ENCODE measurements at places on chromosomes 12 and 14.

DNA sequence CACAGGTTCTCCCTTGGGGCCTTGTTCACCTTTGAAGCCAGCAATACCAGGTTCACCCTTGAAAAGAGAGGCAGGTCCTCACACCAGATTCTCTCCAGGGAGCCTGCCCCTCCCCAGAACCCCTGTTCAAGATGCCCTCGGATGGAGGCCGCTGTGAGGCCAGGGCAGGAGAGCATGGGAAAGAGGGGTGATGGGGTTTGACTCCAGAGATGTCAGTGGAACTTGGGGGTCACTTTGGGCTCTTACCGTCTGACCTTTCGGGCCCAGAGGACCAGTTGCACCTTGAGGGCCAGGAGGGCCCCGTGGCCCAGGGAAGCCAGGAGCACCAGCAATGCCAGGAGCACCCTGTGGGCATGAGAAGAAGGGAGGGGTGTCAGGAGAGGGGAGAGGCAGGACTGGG is 17.4 kb downstream of the COL2A1 start:
- no peak for DNase-seq

DNA sequence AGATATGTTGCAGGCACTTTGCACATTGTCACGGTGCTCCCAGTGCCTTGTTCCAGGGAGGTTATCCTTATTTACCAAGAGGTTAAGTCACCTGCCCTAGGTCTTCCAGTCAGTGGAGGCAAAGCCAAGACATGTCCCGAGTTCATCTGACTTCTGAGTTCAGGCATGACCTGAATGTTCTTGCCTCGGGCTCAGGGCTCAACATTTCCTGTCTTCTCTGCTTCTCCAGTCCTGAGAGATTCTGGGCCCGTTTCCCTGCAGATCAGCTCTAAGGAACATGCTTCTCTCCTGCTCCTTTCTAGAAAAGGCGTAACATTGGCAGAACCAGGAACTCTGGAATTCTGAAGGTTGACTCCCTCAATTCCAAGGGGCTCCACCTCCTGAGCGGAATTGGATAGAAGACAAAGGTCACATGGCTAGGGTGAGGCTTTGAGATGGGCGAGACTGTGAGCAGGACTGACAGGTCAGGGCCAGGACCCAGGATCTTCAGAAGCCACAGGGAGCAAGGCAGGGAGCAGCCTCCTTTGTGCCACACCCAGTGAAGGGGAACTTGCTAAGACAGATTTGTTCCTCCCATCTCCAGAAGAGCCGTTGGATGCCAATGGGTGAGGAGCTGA is 19.9 kb downstream of the BDKRB2 start:
- DNase-seq: no peak

DNA sequence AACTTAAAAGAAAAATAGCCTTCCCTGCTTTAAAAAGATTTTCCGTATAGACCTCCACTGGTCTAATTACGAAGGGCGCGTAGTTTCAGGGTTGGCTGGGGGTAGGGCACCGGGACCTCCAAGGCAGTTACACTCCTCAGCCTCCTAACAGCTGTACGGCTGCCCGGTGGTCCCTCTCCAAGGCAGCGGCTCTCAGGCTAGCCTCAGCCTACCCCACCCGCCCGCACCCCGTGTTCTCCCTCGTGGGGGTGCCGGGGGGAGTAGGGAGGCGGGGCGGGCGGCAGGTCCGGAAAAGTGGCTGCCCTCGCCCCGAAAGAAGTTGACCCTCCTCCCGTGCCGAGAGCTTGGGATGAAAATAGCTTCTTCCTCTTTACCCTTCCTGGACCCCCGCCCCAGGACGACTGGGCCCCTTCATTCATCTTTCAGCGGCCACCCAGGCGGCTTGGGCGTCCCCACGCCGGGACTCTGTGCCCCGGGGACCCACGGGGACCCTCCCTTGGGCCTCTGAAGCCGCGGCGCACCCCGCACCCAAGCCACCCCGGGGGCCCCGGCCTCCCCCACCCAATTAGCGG is 991 bp upstream of the RCOR1 start:
- DNase-seq: no peak

GRCh38 chr12:114703060-114703493 is 19.1 kb upstream of the TBX3 start:
- DNase-seq: no peak

GRCh38 chr12:16593546-16593945 is 12.4 kb downstream of the LMO3 start:
- DNase-seq: no peak

- no peak for DNase-seq
Measured at GRCh38 chr14:68694516-68695235, 98.2 kb downstream of the ZFP36L1 start.

GRCh38 chr14:34036319-34036766 is 85.5 kb upstream of the EGLN3 start:
- no peak for DNase-seq

- no peak for DNase-seq
Measured at GRCh38 chr12:57146961-57147944, at the start of gene LRP1-AS. Gene LRP1-AS, minus strand, starts transcription at chr12:57147619.

DNA sequence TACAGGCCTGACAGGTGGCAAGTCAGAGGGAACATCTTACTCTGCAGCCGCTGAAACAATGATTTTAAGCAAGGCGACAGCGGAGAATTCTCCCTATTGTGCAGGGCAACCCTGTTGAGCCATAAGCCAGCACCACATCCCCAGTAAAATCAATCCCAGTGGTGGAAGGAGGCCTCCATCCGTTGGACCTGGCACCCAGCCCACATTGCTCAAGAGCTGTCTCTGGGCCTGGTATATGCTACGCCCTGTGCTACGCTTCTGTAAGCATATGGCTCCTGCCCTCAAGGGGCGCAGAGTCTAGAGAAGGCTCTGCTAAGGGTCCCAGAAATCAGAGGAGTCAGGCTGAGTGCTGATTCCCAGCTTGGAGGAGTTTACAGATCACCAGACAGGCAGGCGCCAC is 265.5 kb downstream of the CACNA1C start:
- DNase-seq: no peak

- DNase-seq: no peak
Measured at GRCh38 chr12:104352106-104352713, 48.7 kb downstream of the EID3 start.

DNA sequence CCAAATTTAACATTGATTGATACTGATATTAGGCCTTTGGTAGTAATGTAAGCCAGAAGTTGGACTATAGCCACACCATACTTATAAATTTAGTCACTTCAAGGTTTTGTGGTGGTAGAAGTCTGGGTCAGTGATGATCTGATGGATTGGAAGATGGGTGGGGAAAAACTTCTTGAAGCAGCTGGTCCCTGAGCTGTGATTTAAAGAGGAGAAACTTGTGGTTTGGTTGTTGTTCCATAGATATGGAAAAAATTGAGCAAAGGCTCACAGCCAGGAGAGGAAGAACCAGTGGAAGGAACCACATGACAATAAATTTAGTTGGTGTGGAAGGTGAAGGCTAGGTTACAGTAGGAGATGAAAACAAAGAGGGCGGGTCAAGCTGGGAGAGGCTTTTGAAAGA is 26.1 kb downstream of the PTHLH start:
- DNase-seq: no peak

DNA sequence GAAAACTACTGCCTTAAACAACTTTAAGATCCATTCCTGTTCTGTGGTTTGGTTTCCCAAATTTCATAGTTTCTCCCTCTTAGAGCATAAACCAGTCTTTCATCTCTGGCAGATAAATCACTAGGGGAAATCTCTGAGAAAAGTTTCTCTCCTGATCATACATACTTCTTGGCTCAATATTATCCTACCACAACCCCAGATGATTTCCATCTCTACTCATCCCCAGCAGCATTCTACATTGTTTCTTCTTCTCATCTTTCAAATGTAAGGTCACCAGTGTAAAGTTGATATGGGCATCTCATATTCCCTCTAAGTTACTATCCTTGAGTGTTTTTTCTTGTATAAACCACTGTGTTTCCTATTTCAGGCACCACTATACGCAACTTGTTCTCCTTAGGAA is 45.9 kb upstream of the PLEKHG7 start:
- DNase-seq: no peak

GRCh38 chr14:70982200-70982599 is 74.9 kb downstream of the PCNX1 start:
- DNase-seq: no peak

GRCh38 chr14:22225516-22226140 is 363.4 kb downstream of the DAD1 start:
- no peak for DNase-seq

GRCh38 chr12:117047810-117048584 is 51.2 kb downstream of the TESC start:
- no peak for DNase-seq

- DNase-seq: no peak
Measured at GRCh38 chr14:100332797-100333196, 9.7 kb downstream of the SLC25A47 start.

GRCh38 chr14:64681796-64682710 is 22.2 kb upstream of the PLEKHG3 start:
- DNase-seq: no peak

GRCh38 chr14:75040507-75040906 is 10.8 kb downstream of the MLH3 start:
- no peak for DNase-seq

DNA sequence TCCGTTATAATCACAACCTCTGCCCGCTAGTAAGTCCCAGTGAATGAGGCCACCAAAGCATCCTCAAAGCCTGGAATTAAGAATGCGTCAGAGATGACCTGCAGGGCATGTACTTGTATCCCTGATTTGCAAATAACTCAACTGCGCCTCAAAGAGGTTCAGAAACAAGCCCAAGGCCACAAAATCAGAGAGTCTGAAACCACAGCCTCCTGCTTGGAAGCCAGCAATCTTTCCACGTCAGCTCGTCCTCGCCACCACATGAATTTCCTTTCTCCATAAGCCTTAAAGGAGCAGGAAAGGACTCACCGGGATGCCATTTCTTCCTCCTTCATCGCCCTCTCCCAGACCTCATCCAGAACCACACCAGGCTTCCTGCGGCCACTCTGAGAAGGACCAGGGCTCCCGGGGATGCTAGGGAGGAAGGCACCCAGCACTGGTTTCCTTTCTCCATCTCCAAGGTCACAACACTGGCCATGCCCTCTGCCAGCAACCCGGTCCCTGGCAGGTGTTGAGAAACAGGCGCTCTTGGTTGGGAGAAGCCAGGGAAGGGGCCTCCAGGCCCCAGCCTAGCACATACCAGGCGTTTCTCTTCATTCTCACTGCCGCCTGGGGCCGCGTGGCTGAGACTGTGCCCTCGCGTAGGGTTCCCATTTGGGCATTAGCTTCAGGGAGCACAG is 191.2 kb upstream of the DIO3 start:
- DNase-seq: no peak

GRCh38 chr12:127257366-127257935 is 1009.5 kb upstream of the TMEM132C start:
- no peak for DNase-seq

GRCh38 chr12:81094718-81095360 is 17.0 kb downstream of the ACSS3 start:
- no peak for DNase-seq

DNA sequence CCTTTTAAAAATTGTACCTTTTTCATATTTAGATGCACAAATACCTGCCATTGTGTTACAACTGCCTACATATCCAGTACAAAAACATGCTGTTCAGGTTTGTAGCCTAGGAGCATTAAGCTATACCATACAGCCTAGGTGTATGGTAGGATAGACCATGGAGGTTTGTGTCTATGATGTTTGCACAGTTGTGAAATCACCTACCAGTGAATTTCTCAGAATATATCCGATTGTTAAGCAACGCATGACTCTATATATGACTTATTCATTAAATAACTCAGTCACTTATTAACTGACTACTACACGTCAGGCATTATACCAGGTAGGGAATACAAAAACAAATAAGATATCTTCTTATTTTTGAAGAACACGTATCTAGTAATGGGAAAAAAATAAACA is 26.2 kb upstream of the ETNK1 start:
- DNase-seq: no peak
